ENCODE measurements at places on chromosomes 16 and 17.
A peak's percentile ranks its signal among the peaks of the same experiment; 100 is the strongest.

GRCh38 chr17:73952480-73953205 is 250.8 kb upstream of the RPL38 start:
- DNase-seq = no peak

DNA sequence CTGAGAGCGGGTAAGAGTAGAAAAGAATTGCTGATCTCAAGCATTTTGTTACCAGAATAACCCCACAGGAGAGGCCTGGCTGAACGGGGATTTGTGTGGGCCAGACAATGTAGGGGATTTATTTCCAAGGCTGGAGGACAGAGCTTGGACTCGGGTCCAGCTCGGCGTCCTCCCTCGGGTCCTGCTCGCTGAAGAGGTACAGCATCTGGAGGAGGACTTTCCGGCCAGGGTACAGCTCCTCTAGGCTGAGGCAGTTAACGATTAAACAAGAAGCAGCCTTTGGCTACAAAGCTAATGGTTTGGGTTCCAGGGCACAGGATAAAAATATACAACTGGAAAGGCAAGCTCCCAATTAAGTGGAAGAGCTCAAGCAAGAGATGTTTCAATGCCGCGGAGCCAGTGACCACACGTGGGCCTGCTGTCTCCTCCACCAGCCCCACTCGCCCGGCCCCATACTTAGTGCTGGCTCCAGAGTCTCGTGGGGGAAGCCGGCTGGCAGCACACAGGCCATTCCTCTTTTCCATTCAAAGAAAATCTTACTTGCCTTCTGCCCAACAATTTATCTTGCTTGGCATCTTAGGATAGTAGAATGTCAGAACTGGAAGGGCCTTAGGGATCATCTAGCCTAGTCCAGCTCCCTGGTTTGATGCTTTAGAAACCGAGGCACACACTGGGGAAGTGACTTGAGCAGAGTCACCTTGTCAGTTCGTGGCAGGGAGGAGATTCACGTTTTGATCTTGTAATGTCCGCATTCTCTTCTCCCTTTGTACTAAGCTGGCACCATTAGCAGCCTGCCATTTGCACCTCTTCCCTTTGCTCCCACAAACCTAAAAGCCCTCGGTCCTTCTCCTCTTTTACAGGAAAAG is 85.9 kb upstream of the TBX2 start:
- DNase-seq = no peak

DNA sequence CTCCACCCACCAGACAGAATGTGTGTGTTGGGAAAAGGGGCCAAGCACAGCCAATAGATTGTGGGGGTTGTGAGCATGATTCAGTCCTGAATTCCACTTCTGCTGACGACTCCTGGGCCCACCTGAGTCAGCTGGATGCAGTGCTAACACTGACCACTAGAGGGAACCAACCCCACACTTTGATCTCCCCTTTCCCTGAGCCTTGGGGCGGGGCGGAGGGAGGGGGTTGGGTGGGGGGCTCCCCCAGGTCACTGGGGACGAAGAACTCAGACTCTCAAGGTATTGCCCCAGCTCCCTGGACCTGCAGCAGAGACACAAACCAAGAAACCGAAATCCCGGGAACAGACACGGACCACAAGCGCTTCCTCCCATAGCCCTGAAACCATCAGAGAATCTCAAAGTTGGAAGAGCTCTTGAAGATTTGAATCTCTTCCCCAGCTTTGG is 621 bp upstream of the CSHL1 start:
- no peak for DNase-seq

DNA sequence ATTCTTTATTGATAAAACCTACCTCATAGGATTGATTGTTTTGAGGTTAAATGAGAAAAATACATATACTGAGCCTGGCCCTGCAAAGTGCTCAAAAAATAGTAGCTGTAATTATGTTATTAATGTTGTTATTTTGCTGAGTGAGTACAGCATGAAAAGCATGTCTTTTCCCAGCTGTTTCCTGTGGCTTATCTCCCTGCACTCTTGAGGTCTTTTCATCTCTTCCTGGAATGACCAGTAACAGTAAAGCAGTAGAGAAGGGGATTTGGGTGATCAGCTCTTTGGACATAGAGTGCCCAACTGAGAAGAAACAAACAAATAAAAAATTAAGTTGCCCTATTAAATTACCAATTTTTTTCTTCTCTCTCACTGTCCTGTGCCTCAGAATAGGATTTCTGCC is 53.7 kb downstream of the NFAT5 start:
- DNase-seq = no peak

DNA sequence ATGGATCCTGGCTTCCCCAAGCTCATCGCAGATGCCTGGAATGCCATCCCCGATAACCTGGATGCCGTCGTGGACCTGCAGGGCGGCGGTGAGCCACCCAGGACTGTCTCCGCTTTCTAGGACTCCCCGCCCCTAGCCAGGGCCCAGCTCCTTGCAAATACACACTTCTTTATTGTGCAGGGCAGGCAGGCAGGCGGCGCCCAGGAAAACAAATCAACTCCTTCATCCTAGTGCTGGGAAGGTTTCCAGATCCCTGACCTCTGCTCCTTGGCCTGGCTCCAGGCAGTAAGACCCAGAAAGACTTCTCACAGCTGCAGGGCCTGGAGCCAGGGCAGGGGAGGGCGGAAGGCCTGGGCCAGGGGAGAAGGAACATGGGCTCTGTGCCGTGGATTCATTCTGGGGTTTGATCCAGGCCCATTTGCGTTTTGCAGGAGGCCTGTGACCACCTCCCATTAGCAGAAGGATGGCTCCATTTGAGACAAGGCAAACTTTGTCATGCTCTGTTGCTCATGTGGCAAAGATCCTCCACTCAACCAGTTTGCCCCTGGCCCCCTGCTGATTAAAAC is 6.0 kb upstream of the LPCAT2 start:
- DNase-seq = peak; percentile 78

Measured in DMS 273 treated with DMSO at 0.1 percent for 48 hours (cell line).